ENCODE measurements at places on chromosomes 1 and 21.

DNA sequence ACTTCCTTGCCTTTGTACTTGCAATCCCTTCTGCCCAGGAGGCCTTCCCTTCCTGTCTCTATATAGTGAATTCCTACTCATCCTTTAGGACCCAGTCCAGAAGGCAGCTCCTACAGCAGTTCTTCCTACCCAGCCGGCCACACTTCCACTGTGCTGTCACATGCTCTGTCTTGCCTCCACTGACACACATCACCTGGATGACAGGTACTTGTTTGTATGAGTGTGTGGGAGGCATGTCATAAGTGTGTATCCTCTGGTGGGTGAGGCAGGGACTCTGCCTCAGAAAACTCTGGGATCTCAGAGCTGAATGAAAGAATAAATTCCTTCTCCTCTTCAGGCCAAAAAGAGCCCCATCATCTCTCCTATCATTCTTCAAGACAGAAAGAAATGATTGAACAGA is 5.1 kb upstream of the OSCP1 start:
- no peak for DNase-seq

DNA sequence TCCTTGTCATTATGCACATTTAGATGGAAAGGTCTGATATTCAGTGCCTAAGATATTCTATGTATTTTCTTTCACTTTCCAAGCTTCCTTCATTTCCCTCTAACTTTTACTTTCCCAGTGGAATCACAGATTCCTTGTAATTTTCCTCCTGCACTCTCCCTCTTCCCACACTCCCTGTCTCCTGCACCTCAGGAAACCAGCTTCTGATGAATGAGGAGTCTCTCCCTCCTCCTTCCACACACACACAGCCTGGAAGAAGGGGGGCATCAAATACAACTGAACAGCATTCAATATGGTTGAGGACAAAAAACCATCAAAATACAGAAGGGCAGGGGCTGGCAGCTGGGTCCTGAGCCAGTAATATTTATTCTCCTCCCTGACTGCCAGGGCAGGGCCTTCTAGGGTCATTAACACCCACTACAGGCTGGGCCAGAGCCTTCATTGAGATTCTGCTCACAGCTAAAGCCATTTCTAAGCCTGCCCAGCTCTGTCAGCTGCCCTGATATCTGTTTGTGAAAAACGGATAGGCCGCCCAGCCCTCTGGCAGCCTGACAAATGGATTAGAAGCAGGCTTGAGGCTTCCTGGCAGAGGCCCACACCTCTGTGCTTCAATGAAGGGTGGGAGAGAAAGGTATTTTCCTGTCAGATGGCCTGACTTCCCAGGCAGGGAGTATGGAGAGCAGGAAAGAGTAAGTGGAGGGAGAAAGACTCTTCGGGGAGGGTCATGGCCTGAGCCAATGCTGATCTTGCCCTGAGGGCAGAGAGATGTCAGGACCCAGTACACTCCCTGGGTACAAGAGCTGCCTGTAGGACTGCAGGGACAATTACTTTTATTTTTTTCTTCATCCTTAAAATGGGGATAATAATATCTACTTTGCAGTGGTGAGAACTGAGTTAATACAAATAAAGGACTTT is 138.9 kb upstream of the SPATA6 start:
- no peak for DNase-seq

- DNase-seq: no peak
Measured at GRCh38 chr1:161382214-161383019, 14.7 kb upstream of the CFAP126 start.

DNA sequence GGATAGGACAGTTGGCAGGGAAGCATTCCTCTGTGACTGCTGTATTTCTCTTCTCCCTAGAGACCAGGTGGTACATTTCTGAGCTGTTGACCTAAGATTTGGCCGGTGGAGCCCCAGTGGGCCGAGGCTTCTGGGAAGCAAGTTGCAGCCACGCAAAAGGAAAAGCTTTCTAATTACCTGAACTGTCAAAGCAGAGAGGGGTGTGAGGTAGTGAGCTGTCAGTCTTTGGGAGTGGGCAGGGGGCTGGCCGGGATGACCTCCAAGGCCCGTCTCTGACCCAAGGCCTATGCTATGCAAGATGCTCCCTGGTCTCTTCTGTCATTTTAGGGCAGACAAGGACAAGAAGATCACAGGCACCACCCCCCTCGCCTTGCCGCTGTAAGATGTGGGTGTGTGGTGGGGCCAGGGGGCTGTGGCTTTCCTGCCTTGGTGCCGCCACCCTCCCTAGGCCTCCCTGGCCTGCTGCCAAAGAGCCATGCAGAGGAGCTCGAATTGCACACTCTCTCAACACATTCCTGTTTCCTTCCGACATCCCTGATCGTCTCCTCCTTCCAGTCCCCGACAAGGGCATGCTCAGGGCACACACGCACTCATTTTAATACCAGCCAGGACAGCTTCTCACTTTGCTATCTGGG is 7.7 kb downstream of the PADI1 start:
- DNase-seq: peak; percentile 46

- no peak for DNase-seq
Measured at GRCh38 chr1:59212706-59213105, 84.2 kb upstream of the FGGY start.

GRCh38 chr1:53015508-53015860 is 46.5 kb upstream of the PODN start:
- no peak for DNase-seq

GRCh38 chr1:47843059-47843458 is 154.1 kb downstream of the TRABD2B start:
- no peak for DNase-seq

DNA sequence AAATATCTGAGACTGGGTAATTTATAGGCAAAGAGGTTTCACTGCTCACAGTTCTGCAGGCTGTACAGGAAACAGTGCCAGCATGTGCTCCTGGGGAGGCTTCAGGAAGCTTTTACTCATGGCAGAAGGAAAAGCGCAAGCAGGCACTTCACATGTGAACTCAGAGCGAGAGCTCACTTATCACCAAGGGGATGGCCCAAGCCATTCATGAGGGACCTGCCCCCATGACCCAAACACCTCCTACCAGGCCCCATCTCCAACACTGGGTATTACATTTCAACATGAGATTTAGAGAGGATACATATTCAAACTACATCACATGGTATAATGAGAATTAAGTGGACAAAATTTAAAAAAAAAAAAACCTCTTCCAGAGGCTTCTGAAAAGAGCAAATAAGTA is 13.7 kb downstream of the WASF2 start:
- DNase-seq: no peak

DNA sequence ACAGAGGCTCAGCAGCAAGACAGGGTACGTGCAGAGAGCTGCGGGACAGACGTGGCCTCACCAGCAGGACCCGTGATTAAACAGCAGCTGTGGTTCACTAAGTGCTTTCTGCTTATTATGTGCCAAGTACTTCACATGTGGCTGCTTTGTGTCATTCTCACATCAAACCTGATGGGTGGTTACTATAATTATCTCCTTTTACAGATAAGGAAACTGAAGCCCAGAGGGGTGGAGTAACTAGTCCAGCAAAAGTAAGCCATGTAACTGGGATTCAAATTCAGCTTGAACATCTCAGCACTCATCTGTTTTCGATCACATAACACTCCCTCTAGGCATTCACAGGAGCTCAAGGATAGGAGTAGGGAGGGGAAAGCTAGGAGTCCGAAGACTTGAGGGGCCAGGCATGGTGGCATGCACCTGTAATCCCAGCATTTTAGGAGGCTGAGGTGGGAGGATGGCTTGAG is 50.8 kb upstream of the CLIC4 start:
- DNase-seq: no peak

DNA sequence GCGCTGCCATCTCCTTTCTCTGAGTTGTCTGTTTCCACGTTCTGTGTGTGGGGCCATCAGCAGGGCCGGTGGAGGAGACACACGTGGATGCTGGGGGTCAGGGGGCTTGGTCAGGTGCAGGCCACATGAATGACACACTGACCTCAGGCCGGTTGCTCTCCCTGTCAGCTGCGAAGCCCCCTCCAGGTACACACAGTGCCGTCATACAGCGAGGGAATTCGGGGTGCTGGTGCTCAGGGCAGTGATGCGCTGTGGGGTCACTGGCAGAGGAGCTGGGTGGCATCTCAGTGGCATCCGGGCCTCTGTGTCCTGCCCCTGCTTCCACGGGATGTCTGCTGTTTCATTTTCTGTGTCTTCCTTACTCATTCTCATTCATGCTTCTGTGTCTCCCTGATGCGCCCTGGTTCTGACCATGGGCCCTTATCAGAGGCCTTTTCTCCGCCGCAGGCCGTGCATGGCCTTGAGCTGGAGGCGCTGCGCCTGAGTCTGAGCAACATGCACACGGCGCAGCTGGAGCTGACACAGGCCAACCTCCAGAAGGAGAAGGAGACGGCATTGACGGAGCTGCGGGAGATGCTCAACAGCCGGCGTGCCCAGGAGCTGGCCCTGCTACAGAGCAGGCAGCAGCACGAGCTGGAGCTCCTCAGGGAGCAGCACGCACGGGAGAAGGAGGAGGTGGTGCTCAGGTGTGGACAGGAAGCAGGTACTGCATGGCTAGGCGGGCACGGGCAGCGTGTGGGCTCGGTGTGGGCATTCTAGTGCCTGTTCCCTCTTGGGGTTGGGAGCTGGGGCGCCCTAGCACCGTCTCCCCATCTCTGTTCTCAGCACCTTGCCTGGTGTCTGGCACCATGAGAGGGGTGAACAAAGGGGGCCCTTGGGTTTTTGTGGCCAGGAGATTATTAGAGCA is 22.6 kb downstream of the PCNT start:
- DNase-seq: no peak

DNA sequence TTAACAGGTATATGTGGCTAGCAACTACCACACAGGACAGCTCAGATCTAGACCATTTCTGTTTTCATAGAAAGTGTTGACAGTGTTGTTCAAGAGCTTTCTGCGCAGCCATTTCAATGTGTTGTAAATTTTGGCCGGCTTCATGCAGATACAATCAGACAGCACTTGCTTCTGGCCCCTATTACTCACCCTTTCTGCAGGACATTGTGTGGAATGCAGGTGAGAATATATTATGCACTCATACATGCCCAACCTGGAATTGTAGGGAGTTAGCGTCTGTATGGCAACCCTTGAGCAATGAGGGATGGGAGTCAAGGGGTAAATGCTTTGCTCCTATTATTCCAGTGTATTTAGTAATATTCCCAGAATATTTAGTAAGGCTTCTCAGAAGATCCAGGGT is 180.9 kb upstream of the PLXNA2 start:
- DNase-seq: no peak

- no peak for DNase-seq
Measured at GRCh38 chr21:35470522-35470921, 421.4 kb upstream of the RUNX1 start.

DNA sequence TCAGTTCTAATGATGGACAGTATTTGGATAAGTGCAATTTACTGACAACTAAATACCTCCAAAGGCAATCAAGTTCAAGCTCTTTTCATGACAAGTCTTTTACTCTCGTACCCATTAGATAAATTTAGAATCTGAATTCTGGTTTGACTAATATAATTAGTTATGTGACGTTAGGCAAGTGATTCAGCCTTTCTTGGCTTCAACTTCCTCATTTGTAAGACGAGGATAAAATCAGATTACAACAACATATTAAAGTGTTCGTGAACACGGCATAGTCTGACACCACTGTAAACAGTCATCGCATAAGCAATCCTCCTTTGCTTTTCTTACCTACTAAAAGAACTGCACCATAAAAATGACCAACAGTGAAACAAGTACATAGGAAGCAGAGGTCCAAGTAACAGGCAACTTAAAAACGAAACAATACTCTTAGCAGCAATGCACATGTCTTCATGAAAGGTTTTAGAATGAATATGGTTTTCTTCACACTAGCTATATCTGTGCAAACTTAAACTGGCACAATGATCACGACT is 25.7 kb downstream of the COA6 start:
- DNase-seq: no peak

- DNase-seq: no peak
Measured at GRCh38 chr1:227317011-227317451, 1.3 kb downstream of the CDC42BPA start.

DNA sequence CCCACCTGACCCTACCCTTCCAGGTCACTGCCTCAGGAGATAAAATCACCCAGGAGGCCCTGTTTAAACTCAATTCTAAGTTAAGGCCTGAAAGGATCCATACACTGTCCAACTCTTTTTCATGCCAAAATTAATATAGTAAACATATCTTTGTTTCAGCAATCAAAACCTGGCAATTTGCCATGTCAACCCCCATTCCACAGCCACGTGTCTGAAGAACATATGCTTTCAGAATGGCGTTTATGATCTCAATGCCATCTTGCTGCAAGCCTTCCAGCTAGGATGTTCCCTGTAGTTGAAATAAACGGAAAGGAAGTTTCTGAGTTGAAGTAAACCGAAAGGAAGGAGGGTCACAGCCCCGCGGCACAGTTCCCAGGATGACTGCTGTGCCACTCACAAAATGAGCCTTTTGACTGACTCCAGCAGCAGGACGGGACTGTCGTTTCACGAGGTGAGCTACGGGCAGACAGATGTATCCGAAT is 472.0 kb downstream of the SMYD3 start:
- no peak for DNase-seq

- DNase-seq: no peak
Measured at GRCh38 chr21:43333298-43334062, 93.5 kb downstream of the SIK1 start.

- DNase-seq: no peak
Measured at GRCh38 chr1:162551969-162552683, 9.4 kb upstream of the UAP1 start.

DNA sequence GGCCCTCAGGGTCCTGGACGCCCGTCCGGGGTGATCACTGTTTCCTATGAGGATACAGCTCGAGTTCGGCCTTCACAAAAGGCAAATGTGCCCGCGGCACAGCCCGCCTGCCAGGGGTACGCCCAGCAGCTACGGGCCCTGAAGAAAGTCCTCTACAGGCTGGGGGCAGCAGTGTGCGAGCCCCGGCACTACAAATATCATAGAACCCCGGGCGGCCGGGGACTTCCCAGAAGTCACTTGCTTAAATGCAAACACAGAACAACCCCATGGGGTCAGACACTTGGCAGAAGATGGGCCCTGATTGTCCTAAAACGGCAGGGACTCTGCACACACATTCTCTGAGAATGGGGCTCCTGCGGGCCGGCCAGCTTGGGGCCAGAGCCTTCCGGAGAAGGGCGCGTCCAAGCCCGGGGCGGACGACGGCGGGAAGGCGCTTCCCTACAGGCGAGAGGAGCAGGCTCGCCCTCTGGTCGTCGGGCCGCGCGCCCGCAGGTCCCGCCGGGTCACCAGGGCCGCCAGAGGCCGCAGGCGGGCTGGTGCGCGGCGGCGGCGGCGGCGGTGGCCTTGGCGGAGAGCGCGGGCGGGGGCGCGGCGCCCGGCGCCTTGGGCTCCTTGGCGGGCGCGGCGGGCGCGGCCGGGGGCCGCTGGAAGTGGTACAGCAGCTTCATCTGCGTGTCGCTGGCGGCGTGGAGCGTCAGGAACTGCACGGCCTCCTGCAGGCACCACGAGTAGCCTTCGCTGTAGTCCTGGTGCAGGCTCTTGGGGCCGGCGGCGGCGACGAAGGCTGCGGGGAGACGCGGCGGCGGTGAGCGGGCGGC is 888 bp downstream of the HES5 start:
- no peak for DNase-seq
